ENCODE measurements at places on chromosomes 3 and 15.

GRCh38 chr3:102053375-102053989, 204.2 kb downstream of the NFKBIZ start:
- DNase-seq = no peak

GRCh38 chr15:72285927-72286516, 13.7 kb upstream of the PARP6 start:
- peak; percentile 56 for DNase-seq

GRCh38 chr3:54173371-54173770, 51.0 kb downstream of the CACNA2D3 start:
- no peak for DNase-seq

- DNase-seq = no peak
Measured at GRCh38 chr3:161430307-161430706, 59.0 kb upstream of the SPTSSB start.

DNA sequence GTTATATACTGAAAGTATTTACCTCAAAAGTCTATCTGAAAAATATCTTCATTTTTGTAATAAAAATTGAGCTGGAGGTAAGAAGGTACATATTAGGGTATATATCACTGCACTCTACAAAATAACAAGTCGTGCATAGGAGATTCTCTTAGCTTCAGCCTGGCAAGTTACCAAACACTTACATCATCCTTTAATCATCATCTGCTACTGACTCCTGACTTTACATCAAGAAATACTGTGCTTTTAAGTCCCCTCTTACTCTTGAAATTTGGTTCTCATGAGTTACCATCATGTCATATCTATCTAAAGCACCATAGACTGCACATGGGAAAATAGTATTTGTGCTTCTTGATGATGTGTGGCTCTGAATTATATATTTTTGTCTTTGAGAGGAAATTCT, 50.8 kb downstream of the LYSMD4 start:
- no peak for DNase-seq

DNA sequence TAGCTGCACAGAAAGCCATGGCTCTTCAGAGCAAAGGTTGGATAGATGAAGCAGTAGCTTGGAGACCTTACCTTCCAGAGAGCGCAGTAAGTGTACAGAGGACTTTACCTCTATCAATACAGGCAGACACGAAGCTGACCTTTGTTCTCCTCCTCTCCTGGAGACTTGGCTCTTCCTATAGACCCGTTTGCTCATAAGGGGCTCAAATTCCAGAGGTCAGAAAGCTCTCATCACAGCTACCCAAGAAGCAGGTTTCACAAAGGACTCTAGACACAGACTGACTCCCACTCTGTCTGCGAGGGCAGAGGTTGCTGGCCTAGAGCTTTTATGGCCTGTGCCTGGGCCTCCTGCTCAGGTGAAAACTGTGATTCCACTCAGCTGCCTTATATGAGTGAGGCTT, 35.4 kb upstream of the TOPAZ1 start:
- no peak for DNase-seq

GRCh38 chr15:33218071-33218491, 23.6 kb upstream of the FMN1 start:
- DNase-seq = no peak

GRCh38 chr3:189718215-189718614, 87.0 kb downstream of the TP63 start:
- no peak for DNase-seq

GRCh38 chr3:132549890-132550578, 47.0 kb upstream of the ACKR4 start:
- no peak for DNase-seq

DNA sequence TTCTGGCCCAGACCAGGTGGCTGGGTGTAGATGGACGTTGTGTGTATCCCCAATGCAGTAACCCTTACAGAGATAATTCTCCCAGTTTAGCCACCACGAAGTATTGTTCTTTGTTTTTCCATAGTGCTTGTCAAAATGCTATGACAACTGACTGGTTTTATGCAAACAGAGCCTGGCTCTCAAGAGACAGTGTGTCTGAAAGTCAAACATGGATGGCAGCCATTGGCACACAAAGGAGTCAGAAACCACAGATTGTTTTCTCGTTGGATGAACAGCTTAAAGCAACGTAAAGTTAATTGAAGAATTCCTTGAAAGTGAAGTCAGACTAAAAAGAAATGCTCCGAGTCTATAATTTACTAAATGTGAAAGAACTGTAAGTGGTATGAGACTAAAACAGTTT, 91.2 kb downstream of the FILIP1L start:
- DNase-seq = no peak

GRCh38 chr15:39462691-39463090, 118.2 kb upstream of the THBS1 start:
- DNase-seq = no peak

- DNase-seq = no peak
Measured at GRCh38 chr15:73035221-73035620, 17.0 kb upstream of the NEO1 start.

- no peak for DNase-seq
Measured at GRCh38 chr3:63814237-63814636, 4.9 kb upstream of the C3orf49 start.

- DNase-seq = no peak
Measured at GRCh38 chr3:170560717-170561382, 25.0 kb downstream of the SLC7A14 start.

DNA sequence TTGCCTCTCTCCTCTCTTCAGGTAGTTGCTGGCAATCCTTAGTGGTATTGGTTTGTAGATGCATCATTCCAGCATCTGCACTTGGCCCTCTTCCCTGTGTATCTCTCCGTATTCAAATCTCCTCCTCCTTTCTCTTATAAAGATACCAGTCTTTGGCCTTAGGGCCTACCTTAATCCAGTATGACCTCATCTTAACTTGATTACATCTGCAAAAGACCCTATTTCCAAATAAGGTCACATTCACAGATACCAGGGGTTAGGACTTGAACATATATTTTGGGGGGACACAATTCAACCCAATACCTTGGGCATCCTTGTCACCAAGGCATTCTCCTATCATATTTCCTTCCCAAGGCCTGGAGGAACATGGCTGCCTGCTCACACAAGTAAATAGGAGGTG, 22.0 kb upstream of the ABHD2 start:
- DNase-seq = no peak

DNA sequence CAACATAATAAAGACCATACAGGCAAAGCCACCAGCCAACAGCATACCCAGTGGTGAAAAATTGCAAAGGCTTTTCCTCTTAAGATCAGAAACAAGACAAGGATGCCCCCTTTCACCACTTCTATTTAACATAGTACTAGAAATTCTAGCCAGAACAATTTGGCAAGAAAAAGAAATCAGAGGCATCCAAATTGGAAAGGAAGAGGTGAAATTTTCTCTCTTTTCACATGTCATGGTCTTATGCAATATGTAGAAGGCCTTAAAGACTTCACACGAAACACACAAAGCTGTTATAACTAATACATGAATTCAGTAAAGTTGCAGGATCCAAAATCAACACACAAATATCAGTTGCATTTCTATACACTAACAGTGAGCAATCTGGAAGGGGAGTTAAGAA, 120.2 kb downstream of the APBA2 start:
- no peak for DNase-seq

DNA sequence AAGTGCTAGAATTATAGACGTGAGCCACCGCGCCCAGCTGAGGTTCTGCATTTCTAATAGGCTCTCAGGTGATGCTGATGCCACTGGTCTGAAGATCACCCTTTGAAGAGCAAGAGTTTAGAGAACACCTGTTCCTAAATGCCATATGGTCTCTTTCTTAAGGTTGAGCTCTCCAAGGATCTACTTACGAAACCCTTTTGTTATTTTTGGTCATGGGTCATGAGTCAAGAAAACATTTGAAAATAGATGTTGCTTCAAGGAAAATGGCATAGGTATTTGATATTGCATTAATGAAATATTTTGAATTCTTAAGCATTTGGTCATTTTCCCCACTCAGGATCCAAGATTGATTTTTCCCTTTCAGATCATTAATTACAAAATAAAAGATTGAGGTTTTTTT, 74.7 kb upstream of the SOX2 start:
- DNase-seq = no peak

DNA sequence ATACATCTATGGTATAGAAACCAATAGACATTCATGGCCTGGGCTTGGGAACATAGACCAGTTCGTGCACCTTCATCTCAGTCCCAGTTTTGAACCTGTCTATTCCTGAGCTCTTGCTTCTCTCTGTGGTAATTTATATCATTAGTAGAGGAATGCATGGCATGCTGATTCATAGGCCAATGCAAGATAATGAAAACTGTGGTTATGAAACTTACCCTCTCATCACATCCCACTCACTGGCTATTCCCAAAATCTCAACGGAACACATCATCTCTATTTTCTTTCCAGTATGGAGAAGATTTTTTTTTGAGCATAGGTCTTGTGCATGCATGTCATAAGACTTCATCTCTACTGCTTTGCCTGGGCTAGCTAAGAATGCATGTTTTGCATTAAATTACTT, 18.7 kb upstream of the P2RY12 start:
- no peak for DNase-seq

- DNase-seq = no peak
Measured at GRCh38 chr15:58452775-58453174, 21.0 kb downstream of the LIPC start.

DNA sequence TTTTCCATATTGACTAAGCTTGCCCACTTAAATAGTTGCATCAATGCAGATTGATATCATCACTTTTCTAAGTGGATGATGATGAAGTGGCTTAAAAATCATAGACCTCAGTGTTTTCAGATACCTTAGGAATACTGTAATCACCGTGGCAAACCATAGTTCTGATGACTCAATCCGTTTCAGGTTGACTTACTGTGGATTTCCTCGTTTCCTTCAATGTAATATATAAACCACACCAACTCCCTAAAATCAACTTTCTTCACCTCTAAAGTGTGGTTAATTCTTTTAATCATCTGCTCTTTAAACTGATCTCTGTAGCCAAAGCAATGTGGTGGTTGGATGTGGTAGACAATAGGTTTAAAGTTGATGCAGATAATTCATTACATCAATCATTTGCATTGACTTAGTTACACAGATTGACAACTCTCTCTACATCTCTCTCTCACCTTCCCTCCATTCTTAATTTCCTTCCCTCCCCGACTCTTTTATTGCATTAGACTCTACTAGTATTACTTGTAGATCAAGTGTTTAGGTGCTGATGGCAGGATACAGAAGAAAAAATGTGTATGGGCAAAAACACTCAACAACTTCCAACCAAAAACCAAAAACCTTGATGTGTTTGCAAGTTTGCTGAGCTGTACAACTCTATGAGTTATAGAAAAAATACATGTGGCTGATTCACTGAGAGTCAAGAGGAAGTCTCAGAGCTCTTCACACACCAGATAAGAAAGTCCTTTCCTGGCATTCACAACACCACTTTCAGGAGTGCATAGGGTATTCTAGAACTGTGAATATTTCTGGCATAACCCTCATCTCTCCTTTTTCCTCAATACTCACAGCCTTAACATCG, 243.5 kb downstream of the NFKBIZ start:
- DNase-seq = no peak

DNA sequence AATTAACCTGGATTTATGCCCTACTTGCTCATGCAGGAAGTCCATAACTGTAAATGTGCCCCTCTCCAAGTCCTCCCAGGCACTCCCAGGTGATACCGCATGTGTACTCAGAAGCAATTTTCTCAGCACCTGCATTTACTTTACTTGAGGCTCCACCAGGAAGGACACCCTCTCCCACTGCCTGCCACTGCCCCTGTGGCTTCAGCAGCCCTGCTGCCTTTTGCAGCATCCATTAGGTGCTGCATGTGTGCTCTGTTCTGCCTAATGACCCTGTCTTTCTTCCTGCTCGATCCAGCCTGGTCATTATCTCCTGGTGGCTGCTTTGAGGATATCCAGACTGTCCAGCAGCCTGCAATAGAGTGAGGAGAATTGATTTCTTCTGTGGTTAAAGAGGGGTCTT, 107.6 kb upstream of the SEMA6D start:
- no peak for DNase-seq
